ENCODE measurements at places on chromosomes 1 and 21.

- DNase-seq = no peak
These were observed 6.5 kb upstream of the GUCA2A start for GRCh38 chr1:42170779-42171621.

DNA sequence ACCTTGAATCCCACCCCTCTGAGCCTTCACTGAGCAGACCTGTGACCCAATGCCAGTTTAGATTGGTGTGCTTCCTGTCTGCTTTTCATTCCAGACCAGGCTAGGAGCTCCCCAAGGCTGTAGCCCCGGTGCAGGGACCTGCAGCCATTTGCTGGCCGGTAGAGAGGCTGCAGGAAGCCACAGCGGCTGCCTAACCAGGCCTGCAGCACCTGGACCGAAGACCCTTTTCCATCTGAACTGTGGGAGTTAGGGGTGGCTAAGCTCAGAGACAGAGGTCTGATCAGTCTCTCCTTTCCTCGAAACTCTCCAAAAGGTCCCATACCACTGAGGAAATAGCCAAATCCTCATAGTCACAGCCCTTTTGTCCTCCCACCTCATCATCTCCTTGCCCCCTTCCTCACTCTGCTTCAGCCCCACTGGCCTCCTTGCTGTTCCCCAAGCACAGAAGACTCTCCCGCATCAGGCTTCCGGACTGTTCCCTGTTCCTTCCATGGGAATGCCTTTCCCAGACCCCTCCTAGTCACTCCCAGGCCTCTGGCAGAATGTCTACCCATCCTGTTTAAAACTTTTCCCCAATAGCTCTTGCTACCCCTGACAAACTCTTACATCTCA lies 674 bp upstream of the TTC4 start:
- DNase-seq = no peak

DNA sequence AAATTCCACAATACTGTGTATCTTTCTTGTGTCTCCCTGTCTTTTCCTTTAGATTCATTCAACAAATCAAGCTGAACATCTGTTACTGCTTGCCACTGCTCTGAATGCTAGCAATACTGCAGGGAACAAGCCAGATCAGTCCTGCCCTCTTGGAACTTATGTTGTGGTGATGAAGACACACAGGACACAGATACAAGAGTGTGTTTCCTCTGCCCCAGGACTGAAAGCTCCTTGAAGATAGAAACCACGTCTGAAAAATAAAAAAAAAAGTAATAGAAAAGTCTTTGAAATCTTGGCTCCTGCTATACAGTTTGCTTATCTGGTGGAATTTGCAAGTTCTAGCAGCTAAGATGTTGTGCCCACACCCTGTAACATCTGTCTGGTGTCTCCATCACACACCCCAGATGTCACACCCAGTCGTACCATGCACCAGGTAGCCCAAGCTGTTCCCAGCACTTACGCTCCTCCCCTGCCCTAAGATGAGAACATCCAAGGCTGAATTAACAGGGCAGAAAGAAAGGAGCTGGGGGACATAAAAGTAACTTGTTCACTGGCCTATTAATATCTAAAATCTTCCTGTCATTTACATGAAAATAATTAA lies 80.2 kb upstream of the GALNT2 start:
- DNase-seq = no peak

- no peak for DNase-seq
These were observed 21.6 kb upstream of the POFUT2 start for GRCh38 chr21:45309069-45309986.

GRCh38 chr1:34705077-34705476 lies 49.8 kb upstream of the GJB5 start:
- DNase-seq = no peak

GRCh38 chr1:215475796-215476481 lies 91.2 kb upstream of the KCTD3 start:
- DNase-seq = no peak

DNA sequence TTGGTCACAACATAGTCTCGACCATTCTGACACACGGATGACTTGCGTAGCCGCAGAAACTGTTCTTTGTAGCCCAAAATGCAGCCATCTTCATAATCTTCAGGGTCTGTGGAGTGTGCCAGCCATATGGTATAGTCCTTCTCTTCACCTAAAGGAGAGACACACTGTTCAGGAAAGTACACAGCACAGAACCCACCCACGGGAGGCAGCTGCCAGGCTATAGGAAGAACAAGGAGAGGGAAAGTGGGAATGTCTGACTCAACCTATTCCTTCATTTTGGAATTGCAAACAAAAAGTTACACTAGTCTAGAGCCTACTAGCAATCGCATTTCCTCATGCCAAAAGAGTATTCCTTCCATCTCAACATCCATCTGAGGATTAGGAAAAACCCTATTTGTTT lies 16.2 kb upstream of the MYBPHL start:
- DNase-seq = no peak

GRCh38 chr1:24769656-24770651 lies 24.7 kb downstream of the CLIC4 start:
- DNase-seq = no peak

DNA sequence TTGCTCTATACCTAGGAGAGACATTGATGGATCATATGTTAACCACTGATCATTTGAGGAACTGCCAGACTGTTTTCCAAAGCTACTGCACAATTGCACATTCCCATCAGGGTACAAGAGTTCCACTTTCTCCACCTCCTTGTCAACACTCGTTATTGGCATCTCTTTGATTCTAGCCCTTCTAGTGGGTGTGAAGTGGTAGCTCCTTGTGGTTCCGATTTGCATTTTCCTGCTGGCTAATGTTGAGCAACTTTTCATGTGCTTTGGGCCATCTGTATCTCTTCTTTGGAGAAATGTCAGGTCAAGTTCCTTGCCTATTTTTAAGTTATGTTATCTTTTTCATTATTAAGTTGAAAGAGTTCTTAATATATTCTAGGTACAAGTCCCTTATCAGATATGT lies 90.1 kb downstream of the DMRTB1 start:
- no peak for DNase-seq

- DNase-seq = no peak
These were observed 771 bp upstream of the RAD54L start for GRCh38 chr1:46246548-46247435.

- DNase-seq = no peak
These were observed 26.2 kb downstream of the UCK2 start for GRCh38 chr1:165853528-165854075.

DNA sequence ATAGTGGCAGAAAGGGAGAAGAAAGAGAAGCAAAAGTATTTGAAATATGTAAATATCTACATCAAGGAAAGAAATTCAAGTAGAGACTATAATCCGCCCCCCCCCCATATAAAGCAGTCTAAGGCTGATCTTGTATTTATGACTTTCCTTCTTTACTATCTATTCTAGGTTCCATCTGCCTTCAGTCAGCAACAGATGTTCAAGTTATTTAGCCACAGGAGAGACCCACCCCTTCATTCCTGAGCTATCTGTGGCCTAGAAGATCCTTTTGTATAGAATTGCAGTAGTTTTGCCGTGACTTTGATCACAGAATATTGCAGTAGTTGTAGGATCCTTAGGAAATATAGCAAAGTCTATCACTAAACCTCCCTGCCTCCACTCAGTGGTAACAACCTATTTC lies 10.7 kb upstream of the BSDC1 start:
- DNase-seq = no peak

GRCh38 chr1:245512181-245512888 lies 357.6 kb downstream of the KIF26B start:
- no peak for DNase-seq

GRCh38 chr1:96481409-96481808 lies 240.2 kb upstream of the PTBP2 start:
- DNase-seq = no peak
